ENCODE measurements at places on chromosomes 3 and 15.
A peak's percentile ranks its signal among the peaks of the same experiment; 100 is the strongest.

DNA sequence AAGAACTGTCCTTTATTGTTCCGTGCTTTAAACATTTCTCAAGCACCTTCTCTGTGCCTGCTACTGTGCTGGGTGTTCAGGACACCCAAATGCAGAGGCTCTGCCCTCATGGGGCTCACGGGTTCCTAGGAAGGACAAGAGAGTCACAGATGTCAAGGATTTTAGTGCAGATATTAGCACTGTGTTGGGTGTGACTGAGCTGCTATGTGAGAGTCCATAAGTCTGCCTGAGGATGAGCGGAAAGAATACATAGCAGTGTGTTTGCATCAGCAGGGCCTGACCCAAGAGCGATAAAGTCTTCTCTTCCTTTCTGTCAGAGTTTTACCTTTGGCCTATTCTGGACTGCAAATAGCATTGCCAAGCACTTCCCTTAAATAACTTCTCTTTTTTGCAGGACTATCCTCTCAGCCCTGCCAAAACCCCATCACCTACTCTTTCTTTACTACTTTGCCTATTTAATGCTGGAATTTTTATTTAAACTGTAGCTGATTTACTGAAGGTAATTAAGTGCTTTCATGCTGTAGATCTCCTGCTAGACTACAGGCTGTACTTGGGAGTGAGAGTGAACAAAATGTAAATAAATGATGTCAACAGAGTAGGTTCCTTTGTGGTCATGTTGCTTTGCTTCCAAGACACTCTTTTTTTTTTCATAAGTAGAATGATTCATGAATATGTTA, 459.4 kb upstream of the TPRG1 start:
- DNase-seq = no peak

DNA sequence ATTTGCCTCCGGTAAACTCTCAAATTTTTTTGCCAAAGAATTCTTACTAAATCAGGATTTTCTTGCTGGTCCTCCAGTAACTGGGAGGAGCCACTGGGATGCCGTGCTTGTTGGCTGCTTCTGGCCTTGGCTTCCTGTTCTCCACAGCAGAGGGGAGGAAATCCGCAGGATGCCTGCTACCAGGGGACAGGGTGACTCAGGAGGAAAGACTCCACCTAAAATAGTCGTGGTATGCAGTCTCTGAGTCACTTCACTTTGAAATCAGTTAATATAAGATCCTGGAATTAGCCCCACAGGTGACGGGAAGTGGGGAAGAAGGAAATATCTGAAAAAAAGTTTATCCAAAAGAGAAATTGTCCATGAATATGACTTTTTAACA, 6.5 kb upstream of the TM4SF18 start:
- no peak for DNase-seq

GRCh38 chr3:59535791-59536221, 486.0 kb upstream of the CFAP20DC start:
- DNase-seq = no peak

DNA sequence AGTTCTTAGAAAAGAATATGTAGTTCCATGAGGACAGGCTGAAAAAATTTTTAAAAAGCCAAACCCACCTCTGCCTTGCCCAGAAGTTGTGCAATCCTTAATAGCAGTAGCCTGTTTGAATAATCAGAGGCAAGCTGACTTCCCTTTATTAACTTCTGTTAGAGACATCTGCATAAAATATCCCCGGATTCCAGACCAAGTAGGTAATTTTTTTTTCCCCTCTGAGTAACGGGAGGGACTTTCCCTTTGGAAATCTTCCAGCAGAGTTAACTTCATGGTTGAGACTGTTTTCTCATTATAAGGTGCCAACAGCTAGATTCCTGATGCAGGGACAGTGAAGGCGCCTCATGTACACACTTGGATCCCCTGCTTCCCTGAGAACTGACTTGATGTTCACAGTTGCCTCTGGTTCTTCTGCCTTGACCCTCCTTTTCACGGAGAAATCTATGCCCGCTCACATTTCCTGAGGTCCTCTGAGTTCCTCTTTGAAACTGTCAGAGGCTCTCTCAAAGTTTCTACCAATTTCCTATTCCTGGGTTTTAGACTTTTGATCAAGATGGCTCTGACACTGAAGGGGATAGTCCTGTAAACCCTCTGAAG, 227.6 kb upstream of the BHLHE40 start:
- DNase-seq = no peak

DNA sequence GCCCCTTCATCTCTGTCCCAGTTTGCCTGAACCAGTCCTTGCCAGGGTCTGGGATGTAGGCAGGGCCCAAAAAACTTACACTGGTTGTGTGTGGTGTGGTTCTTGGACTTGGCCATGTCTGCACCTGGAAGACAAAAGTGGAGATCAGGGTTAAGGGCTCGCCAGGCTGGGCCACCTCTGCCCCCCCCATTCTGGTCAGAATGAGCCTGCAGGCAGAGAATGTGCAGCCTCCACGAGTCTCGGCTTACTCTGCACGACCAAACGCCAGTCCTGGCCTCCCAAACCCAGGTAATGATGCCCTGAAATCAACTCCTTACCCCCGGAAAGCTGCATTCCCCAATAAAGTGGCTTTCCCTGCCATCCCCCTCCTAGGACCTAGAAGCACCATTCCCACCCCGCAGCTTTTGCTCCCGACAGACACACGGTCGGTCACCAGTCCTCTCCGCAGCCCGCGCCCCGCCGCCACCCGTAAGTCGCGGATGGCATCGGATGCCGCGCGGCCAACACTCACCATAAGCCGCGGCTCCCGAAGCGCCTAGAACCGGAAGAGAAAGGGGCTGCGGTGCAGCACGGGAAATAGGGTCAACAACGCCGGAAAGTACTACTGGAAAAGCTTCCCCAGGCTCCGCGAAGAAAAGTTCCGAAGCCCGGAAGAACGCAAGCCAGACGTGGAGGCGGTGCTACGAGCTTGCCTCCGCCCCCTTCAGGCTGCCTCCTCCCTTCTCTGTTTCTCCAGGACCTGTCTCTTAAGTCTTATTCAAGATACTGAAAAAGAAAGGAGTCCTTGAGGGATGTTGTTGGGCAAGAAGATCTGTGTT, at the start of gene RPL29:
TSS of gene RPL29 (minus strand) at position 550 of the 818 bp plus-strand sequence. CDS start at position 116, 434 bp downstream.
- DNase-seq = peak; percentile 86

DNA sequence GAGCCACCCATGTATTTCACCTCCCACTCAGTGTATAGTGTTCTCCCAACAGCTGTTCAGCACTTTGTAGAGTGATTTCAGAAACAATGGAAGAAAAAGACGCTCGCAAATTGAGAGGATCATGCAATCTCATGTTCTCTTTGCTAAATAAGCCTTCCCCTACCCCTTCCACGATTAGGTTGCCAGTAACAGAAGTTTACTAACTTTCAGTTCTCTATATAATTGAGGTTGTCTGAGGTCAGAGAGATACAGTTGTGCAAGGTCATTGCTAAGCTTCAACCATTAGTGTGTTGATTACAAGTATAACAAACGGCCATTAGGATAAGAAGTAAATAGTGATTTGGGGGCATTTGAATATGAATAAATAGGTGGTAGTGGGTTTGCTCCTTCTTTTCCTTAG, 99.6 kb downstream of the TUSC7 start:
- DNase-seq = no peak

GRCh38 chr3:59502806-59503205, 453.0 kb upstream of the CFAP20DC start:
- peak; percentile 26 for DNase-seq

GRCh38 chr15:22262613-22263020, 182.3 kb downstream of the OR4M2 start:
- no peak for DNase-seq

DNA sequence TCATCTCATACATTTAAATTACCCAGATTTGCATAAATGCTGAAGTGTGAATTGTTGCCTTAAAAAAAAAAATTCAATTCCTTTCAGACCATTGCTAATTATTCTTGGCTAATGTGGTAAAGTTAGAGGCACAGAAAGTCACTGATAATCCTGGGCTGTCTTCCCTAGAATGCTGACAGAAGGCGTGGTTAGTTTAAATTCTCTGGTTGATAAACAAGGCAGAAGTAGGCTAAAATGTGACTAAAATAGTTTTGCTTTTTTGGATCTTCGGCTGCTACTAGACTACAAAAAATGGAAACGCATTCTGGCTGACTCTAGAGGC, 193.7 kb downstream of the OTOL1 start:
- no peak for DNase-seq

GRCh38 chr3:123048480-123049237, 18.2 kb upstream of the PDIA5 start:
- DNase-seq = no peak

DNA sequence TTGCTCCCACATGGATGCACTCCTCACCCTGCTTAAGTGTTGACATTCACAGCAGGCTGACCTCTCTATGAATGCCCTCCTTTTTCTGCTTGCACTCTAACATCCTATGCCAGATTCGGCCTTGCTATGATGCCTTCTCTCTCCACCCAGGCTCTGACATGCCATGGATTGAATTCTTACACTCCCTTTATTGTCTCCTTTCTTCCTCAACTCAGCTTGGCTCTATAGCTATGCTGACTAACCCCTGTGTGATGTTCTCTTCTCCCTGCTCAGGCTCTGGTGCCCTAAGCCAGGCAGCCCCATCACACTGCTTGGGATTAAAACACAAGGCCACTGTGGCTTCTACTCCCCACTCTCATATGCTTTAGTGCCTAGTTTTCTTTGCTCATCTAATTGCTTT, 563.7 kb downstream of the NSUN3 start:
- DNase-seq = no peak

DNA sequence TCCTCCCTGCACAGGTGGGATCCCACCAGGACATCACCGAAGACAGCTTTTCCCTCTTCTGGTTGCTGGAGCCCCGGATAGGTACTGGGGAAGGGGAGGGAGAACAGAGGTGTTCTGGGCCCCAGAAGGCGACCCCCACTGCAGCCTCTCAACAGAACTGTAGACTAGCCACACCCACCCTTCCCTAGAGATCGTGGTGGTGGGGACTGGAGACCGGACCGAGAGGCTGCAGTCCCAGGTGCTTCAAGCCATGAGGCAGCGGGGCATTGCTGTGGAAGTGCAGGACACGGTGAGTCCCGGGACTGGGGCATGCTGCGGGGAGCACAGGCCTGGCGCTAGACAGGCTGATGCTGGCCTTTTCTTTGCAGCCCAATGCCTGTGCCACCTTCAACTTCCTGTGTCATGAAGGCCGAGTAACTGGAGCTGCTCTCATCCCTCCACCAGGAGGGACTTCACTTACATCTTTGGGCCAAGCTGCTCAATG, 809 bp downstream of the NDUFAF3 start:
- no peak for DNase-seq

DNA sequence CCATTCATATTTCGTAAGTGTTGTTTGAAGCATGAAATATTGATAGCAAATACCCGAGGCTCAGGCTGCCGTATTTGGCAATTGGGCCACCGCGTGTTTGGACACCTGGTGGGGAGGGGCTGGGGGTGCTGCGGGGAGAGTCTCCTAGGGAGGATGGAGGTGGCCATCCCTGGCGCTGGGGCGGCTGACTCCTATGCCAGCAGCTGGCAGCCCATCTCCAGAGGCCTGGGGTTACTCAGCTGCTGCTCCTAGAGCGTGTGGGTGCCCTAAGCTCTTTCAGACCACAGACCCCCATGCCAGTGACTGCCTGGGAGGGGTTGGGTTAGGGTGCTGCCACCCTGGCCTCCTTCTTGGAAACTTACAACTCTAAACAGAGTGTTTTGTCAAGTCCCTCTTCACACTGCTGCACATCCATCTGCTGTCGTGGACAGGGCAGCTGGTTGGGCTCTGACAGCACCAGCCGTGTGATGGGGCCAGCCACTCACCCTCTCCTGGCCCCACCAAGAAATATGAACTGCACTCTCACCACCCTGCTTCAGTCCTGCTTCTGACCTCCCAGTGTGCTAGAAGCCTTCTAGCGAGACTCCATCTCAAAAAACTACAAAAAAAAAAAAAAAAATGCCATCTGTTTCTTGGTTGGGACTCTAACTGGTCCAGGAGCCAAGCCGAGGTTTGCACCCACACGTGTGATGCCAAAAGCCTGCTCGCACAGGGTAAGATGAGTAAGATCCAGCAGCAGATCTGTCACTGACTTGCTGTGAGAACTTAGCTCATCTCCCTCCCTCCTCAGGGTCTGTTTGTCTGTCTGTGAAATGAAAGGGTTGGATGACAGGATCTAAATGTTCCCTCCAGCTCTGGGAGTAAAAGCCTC, 156.2 kb downstream of the MEGF11 start:
- no peak for DNase-seq

DNA sequence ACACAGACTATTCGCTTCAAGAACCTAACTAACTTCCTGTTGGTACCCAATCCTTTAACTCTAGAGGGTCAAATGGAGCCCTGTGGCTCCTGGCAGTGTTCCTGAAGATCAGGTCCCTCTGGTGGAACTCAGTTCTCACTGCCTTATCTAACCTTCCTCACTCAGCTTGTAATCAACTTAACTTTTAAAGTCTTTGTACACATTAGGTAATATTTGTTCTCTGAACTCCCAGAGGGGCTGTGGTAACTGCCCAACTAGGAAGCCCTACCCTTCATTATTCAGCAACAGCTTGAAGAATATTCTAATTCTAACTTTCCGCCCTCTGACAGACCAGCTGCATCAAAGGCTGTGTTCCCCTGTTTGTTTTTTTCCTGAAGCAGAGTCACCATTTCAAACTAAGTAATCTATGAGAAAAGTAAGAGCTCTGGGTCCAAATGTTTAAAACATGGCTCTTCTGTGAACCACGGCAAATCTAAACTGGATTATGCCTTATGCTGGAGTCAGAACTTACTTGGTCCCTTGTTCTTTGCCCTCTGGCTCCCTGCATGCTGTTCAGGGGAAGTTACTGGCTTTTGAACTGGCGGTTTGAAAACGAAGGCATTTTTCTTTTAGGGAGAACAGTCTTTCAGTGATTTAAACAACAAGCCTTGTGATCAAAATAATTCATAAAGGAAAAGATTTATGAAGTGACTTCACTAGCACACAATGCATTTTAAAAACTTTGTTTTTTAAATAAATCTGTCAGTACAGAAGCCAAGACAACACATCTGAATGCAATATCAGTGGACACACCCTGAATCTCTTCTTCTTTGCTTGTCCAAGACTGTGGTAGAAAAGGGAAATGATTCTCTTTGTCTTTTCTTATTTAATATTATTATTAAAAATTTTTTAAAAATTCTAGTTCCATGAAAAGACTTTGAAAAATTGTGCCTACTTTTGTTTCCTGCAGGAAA, 365.6 kb downstream of the TIGIT start:
- no peak for DNase-seq

DNA sequence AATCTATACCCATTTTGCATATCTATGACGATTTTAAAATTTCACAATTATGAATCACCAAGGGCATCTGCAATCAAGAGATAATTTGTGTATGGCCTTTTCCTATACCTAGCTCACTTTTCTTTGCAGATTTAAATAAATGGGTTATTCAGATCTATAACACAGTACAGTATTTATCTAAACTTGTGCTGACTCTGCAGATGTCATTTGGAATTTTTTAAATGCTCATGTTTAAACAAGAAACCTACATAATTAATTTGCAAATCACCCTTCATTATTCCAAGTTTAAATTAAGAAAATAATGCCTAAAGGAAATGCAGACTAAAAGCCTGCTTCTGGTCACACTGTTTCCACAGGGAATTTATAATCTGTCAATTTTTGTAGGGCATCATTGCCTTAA, 284.2 kb downstream of the SI start:
- DNase-seq = no peak

DNA sequence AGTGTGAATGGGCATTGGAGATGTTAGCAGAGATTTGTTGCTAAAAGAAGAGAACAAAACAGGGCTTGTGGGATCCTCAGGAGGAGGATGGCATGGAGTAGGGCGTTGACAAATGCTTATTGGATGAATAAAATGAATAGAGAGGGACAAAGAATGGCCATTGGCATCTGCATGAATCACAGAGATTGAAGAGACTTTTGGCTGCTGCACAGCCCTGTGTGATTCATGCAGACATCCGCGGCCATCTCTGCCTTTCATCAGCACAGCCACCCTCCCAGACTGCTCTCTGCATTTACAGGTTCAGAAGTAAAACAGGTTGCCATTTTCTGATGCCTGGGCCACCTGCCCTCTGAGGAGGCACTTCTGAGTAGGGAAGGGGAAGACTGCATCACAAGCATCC, 397.9 kb downstream of the EPHB1 start:
- no peak for DNase-seq

Measured in stimulated activated CD4-positive, alpha-beta T cell treated with anti-CD3 and anti-CD28 coated beads, TNF-alpha, amount 100 ng/mL, for 48 hours (primary cell).